Brain (organoid and tissue), 16 donors: ENCODE measurements at places on chromosomes 6 and 20.
A peak's percentile ranks its signal among the peaks of the same experiment; 100 is the strongest.

DNA sequence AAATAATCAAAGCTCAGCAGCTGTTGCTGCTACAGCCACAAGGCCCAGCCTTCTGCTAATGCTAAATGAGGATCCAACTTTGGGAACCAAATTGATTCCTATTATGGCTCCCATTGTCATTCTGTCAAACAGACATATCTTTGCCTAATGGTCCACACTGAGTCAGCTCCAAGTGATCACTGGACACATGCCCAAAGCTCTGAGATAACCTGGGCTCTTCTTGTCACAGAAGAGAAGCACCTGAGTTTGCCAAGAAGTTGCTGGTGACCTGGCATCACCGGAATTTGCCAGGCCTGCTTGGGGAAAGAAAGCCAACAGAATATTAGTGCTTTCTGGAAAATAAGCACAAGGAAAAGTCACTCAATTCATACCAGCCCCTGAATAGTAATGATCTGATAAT, 5.8 kb downstream of the TNFRSF21 start:
- no peak for DNase-seq

GRCh38 chr6:123879749-123880148, 76.1 kb downstream of the NKAIN2 start:
- no peak for DNase-seq

DNA sequence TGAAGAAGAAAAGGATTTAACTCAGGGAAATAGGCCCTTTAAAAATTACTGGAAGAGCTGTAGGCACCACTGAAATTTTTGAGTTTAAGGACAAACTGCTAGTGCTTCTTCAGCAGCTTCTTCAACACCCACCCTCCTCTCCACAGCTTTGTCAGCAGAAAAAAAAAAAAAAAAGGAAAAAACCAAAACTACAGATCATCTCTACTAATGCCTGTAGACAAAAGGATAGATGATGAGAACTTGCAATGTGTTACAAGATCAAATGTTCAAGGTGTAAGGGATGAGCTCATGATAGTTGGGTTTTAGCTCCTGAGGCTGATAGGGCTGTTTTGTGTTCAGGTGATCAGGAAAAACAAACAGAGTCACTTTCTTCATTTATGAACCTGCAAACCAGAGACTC, 55.2 kb upstream of the PREP start:
- no peak for DNase-seq

GRCh38 chr20:56582542-56582941, 46.6 kb upstream of the TFAP2C start:
- DNase-seq: no peak

GRCh38 chr6:50585441-50586330, 127.6 kb upstream of the TFAP2D start:
- DNase-seq: no peak

DNA sequence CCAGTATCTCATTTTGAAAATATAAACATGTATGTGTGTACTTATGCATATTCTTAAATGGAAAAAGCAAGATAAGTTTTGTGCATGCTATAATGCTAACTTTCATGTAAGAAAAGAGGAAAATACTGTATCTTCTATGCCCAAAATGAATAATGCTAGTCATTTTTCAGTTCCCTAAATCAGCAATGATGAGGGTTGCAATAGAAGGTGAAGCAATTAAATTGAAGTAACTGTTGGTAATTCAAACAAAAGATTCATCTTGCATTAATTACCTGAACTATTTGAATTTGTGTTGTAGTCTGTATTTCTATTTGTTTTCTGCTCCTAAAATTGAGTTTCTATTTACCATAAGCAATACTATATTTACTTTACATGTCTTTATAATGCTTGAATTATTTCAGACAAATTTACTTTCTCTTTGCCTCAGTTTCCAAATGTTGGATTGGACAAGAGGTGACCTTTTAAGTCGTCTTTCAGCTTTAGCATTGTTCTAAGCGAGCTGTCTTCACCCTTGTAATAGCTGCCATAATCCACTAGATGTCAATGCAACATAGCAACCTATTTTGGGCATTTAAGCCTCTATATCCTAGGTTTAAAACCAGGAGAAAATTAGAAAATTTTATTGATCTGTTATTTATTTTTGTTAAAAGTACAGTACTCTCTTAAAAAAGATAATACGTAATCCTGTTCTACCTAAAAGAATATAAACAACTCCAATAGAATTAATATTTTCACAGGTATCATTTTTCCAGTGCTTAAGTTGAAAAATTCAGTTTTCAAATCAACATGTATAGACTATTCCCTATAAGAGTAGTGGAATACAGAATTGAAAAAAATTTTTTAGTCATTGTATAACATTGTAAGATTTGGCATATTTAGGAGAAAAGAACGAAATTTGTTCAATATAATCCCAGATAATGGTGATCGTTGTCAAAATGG, 52.3 kb upstream of the IFNGR1 start:
- peak; percentile 77 for DNase-seq

GRCh38 chr6:168193816-168194721, 115.1 kb upstream of the FRMD1 start:
- DNase-seq: no peak

DNA sequence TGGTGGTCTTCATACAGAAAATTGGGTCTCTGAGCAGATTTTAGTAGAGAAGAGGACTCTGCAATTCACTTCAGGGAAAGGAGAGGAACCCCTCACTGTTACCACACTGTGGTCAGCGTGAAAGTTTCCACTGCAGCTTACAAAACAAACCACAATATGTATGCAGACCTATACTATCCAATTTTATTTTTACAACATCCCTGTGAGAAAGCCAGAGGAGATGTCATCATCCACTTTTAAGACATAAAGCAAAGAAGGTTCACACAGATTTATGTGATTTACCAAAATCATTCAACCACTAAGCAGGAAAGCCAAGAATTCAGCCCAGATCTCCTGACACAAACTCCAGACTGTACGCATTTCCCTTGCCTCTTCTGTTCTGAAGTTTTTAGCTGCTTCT, 442.4 kb downstream of the FRK start:
- DNase-seq: no peak

- no peak for DNase-seq
Observed at GRCh38 chr6:106745197-106745770, 115.9 kb downstream of the QRSL1 start.

DNA sequence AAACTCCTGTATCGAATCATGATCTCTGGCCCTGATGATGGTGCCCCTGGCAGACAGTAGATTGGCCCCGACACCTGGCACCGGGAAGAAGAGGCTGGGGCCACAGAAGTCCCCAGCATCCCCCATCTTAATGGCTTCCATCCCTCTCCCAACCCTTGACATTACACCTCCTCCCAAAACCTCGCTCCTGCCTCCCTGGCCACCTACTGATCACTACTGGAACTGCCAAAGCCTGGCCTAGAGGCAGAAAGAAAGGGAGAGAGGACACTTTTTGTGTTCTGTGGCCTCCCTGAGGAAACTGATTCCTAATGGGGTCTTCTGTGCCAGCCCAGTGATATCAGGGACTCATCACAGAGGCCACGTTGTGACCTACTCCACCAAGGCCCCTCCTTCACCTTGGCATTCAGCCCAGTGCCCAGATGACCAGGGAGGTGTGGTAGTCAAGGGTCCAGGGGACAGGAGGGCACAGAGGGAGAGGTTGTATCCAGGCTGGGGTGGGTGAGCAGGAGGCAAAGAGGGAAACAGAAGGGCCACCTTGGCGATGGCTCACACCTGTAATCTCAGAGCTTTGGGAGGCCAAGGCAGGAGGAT, 6.1 kb downstream of the C20orf173 start:
- DNase-seq: no peak
